Skeletal muscle cell (primary cell): ENCODE measurements at places on chromosomes 1 and 21.

DNA sequence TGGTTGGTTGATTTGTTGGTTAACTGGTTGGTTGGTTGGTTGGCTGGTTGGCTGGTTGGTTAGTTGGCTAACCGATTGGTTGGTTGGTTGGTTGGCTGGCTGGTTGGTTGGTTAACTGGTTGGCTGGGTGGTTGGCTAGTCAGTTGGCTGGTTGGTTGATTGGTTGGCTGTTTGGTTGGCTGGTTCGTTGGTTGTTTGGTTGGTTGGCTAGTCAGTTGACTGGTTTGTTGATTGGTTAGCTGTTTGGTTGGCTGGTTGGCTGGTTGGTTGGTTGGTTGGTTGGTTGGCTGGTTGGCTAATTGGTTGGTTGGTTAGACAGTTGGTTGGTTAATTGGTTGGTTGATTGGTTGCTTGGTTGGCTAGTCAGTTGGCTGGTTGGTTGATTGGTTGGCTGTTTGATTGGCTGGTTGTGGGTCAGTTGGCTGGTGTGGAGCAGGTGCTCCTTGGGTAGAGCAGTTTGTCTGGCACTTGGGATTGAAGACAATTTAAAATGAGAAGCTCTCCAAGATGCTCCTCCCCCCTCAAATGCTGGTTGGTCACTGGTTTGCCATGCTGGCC lies 6.9 kb downstream of the RSPH1 start:
- no peak for DNase-seq

GRCh38 chr21:26224366-26224765 lies 53.8 kb upstream of the APP start:
- no peak for DNase-seq

GRCh38 chr1:235295902-235296350 lies 32.1 kb downstream of the ARID4B start:
- peak; percentile 21 for DNase-seq

DNA sequence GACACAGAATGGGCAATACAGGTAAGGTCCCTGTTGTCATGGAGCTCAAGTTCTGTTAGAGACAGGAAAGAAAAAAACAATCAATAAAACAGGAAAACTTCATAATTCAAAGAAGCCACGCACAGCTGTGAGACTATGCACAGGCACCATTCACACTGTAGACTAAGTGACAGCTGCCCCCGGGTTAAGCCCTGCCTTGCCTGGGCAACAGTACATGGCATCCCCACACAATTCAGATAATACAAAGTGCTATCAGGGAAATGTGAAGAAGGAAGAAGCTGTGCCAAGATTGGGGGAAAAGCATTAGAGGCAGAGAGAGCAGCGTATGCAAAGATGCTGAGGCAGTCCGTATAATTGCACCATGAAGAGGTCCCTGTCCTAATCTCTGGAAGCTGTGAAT lies 9.0 kb upstream of the KCNE2 start:
- DNase-seq, result no peak

- no peak for DNase-seq
Measured at GRCh38 chr1:166974647-166975345, 544 bp downstream of the ILDR2 start.

DNA sequence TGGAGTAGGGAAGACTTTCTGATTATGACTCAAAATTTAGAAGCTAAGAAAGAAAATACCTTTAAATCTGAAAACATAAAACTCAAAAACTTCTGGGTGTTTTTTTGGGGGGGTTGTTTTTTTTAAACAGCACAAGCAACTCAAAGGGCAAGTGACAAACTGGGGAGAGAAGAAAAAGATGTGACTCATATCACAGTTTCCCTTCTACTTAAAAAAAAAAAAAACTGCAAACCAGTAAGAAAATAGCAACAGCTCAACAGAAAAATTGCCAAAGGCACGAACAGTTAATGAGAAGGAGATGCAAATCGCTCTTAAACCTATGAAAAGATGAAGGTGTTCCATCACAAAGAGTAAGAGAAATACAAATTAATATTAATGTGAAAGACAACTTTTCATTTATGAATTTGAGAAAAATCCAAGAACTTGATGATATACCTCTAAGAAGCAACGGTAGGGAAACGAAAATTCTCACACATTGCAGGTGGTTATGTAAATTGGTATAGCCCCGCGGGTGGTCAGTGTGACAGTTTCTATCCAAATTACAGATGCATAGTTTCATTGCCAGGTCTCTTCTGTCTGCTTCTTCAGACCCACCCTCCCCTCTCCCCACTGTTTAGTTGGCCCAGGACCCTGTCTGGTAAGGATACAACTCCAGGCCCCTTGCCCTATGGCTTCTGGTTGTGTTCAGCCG lies 9.0 kb downstream of the IFNAR2 start:
- no peak for DNase-seq

DNA sequence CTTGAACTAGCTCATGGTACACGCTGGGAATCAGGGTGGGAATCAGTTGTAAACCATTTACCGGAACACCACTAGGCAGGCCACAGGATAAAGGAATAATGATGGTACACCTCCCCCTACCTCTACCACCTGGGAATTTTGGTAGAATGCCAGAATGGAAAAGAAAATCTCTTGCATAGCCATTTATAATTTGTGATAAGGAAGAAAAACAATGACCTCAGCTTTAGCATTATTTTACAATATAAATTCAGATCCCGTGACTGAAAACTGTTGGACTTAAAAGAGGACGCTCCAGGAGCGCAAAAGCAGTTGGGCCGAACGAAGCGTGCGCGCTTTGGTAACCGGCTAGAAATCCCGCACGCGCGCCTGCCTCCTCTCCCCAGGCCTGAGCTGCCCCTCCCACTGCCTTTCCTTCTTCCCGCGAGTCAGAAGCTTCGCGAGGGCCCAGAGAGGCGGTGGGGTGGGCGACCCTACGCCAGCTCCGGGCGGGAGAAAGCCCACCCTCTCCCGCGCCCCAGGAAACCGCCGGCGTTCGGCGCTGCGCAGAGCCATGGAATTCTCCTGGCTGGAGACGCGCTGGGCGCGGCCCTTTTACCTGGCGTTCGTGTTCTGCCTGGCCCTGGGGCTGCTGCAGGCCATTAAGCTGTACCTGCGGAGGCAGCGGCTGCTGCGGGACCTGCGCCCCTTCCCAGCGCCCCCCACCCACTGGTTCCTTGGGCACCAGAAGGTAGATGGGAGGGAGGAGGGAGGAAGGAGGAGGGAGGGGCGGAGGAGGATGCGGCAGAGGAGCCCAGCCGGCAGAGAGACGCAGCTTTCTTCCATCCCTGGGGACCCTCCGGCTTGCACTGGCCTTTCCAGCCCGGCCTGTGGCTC lies at the start of gene CYP4X1:
TSS of gene CYP4X1 (plus strand) at position 402 of the 873 bp plus-strand sequence. CDS start at position 551, 149 bp downstream.
- no peak for DNase-seq

- DNase-seq, result no peak
Measured at GRCh38 chr21:40140675-40141074, 273.4 kb downstream of the PCP4 start.

- DNase-seq, result no peak
Measured at GRCh38 chr1:3116560-3116959, 47.6 kb downstream of the PRDM16 start.

DNA sequence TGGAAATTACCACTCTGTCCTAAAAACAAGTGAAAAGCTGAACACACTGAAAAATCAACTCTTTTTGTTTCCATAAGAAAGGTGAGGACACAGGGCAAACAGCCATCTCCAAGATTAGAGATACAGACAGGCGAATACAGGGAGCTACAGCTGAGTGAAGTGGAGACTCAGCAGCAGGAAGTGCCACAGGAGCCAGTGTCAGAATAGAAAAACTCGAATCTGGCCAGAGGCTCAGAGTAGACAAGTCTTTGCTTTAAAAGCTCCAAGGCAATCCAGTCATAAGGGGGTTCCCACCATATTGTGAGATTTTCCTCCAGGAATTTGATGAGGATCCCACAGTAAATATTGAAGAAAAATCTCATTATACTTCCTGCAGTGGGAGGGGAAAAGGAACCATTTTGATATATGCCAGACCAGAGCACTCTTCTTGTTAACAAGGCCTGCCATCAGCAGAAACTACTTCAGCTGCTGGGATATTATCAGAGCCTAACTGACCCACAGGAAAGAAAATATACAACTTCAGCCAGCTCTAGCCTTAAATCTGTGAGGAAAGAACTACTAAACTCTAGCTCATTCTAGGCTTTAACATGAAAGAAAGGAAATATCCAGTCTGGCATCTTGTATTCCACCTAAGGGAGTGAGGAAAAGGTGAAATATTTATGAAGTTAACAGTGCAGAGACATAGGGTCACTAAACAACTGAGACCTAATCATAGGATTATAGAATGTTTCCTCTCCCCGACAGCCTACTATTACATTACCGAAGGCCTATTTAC lies 256.2 kb upstream of the OLFM3 start:
- no peak for DNase-seq

- DNase-seq, result no peak
Measured at GRCh38 chr1:45026446-45026845, 14.4 kb downstream of the UROD start.

DNA sequence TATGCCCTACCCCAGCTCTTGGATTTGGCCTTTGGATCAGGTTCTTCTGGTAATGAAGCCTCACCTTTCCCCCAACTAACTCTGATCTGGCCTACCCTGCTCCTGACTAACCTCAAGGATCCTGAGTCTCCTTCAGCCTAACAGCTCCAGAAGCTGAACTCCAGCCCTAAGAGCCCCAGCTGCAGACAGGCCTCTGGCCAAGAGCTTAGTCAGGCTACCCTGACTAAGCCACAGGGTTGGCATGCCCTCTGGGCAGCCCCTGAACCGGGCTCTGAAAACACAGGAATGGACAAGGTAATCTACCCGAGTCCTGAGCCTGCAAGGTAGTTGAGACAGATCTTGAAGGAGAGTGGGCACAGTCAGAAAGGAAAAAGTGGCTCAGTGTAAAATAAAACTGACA lies 29.4 kb downstream of the COA7 start:
- no peak for DNase-seq

- DNase-seq, result no peak
Measured at GRCh38 chr1:157496121-157496526, 56.2 kb downstream of the FCRL5 start.

- DNase-seq, result no peak
Measured at GRCh38 chr1:46638921-46639320, 22.3 kb upstream of the MOB3C start.

DNA sequence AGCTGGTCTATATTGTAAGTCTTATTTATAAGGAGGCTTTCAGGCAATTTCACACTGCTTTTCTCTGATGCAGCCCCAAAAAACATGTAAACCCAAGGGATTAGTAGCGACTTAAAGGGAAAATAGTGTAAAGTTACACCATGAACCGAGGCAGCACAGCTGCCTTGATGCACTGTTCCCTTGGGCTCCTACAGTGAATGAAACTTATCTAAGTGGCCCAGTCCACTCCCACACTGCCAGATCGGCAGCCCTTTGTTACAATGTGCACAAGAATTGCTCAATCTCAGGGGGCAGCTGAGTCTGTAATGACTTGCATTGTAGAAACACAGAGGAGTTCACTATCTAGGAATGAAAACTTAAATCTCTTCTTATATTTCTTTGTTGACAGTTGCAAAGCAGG lies 120.8 kb upstream of the ADGRL2 start:
- peak; percentile 75 for DNase-seq

DNA sequence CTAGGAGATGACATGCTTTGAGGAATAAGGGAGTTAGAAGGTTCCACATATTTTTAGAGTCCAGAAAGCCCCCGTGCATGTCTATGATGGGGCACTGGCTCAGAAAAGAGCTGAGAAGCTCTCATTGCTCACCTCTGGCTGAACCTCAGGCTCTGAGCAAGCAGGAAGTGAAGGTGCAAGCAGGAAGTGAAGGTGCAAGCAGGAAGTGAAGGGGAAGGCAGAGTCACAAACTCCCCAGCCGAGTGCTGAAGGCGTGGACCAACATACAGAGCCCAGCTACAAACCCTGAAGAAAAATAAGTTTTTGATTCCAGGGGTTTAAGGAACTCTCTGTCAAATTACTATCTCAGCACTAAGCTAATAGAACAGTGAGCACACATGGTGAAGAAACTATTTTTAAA lies 7.0 kb downstream of the KRTAP10-8 start:
- no peak for DNase-seq

DNA sequence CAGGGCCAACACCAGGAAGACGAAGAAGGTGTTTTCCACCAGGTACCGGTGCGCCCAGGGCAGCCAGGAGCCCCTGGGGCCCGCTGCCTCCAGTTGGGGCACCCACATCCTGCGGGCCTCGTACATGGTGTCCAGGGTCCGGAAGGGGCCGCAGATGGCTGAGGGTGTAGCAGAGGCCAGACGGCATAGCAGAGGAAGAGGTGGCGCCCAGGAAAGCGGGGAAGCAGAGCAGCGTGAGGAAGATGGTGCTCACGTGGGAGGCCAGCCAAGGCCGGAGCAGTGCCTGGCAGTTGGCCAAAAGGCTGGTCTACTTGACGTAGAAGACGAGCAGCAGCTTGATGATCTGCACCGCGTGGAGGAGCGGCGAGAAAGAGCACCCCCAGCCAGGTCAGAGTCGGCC lies 40.4 kb downstream of the ZNF691 start:
- no peak for DNase-seq

DNA sequence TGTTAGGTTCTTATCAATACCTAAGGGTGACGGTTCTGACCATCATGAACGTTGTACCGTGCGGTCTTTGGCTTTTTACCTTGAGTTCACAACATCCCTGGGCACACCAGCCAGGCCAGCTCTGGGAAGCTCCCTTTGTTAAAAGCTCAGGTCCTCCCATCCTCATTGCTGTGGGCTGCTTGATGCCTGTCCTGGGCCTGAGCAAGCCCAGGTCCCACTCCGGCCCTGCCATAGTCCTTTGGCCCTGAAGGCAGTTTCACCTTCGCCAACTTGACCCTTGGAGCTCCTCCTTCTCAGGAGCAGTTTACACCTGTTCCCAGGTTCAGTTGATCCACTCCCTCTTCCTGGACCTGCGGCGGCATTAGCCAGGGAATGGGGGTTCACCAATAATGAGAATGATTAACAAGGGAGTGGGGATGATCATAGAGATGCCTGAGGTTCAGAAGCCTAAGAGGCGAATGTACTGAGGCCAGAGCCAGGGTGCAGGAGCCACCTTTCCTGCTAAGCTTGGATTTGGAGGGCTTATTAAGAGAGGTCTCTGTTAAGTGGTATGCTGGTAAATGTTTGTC lies 40.2 kb downstream of the DHCR24 start:
- DNase-seq, result no peak

GRCh38 chr1:205543351-205544301 lies 39.2 kb downstream of the CDK18 start:
- peak; percentile 64 for DNase-seq

GRCh38 chr1:10204003-10204642 lies 6.2 kb upstream of the KIF1B start:
- DNase-seq, result no peak

DNA sequence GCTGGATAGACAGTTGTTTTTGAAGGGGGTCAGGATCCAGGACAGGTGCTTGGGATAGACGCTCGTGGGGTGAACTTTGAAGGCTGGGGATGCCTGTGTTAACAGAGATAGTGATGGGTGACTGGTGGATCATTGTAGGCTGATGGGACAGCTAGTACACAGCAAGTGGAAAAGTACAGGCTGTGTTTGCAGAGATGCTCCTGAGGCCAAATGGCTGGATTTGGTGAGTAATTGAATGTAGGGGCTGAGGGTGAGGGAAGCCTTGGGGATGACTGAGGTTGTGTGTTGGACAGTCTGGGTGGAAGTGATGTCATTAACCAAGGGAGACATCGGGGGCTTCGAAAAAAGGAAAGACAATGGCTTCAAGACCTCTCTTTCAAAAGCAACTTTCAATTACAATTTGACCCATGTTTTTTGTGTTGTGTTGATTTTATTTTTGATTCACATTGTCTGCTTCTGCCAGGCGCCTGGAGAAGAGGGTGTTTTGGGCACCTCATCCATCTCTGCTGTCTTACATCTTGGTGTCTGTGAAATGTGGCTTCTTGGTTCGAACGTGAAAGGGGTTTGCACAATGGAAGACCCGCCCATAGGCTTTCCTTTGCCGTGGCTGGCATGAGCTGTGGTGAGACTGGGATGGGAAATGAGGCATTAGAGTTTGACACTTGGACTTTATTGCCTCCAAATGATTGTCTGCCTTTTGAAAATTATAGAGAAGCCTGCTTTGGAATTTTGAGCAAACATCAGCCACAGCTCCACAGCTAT lies 147.5 kb downstream of the FOXD2 start:
- DNase-seq, result no peak
